ENCODE measurements at places on chromosomes 2 and 18. TPM values are rescaled to one million over a fixed set of nuclear protein-coding genes. Genes with fewer than 3 reads are reported as not detected.
A peak's percentile ranks its signal among the peaks of the same experiment; 100 is the strongest.

DNA sequence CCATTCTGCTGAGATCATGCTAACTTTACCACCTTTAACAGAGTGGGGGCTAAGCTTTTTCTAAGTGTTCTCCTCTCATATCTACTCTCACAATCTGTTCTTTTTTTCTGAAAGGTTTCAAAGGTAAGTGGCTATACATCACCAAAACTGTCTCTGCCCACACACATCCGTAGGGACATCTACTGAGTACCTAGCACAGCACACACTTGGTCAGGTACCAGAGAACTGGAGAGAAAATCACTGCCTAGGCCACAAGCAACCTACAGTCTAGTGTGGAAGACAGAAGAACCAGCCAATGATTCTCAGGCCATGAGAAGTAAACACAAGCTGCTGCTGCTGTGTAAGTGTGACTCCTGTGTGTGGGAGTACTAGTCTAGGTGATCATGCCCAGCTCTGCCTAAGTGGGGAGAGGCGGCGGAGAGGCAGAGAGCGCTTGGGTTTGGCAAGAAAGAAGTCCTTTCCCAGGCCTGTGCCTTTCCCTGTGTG, 176.1 kb upstream of the ZFP36L2 start:
- no peaks in the 10 kb centered on the region for H3K27me3 ChIP-seq
- no peak overlapping the region for H3K27ac ChIP-seq
- no peaks in the 10 kb centered on the region for H3K36me3 ChIP-seq
- H3K4me1 ChIP-seq: no peaks in the 10 kb centered on the region
- no peak for DNase-seq

FEV gene
- total RNA-seq: not detected

DNA sequence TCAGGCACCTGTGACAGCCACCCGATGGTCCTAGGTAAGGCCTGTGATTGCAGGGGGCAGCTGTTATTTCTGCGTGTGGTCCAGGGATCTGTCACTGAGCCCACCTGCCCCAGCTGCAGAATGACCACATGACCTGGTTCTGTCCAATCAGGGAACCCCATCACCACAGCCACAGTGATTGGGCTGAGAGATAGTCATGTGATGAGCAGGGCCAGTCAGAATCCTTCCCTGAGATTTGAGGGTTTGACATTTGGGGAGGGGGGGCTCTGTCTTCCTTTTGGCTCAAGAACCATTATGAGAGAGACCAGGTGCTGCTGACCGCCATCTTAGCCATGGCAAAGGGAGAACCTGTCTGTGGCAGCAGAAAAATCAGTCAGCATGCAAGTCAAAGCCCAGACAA, 147.2 kb downstream of the SMAD7 start:
- no peaks in the 10 kb centered on the region for H3K4me1 ChIP-seq
- no peak overlapping the region for H3K27ac ChIP-seq
- no peak for DNase-seq
- H3K36me3 ChIP-seq: no peaks in the 10 kb centered on the region
- no peak overlapping the region for H3K4me3 ChIP-seq

DNA sequence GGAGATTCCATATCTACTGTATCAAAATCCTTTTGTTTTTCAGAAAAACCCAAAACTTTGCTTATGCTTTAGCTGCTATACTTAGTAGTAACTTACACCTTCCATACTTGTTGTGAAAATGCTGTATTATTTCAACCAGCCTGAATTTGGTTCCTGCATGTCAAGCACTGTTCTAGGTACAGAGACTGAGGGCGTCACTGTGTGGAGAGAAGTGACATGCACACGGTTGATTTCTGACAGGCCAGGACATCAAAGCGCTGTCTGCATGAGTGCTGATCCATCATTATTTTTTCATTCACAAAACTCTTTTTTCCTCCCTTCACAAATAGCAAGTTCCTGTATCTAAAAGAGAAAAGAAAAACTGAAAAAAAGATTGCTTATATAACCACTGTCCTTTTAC, 31.6 kb downstream of the TRAPPC12 start:
- no peaks in the 10 kb centered on the region for H3K4me1 ChIP-seq
- H3K36me3 ChIP-seq: no peaks in the 10 kb centered on the region
- H3K4me3 ChIP-seq: no peak overlapping the region
- H3K27me3 ChIP-seq: no peaks in the 10 kb centered on the region
- DNase-seq: no peak

GRCh38 chr2:51299370-51299769, 267.4 kb upstream of the NRXN1 start:
- no peaks in the 10 kb centered on the region for H3K4me1 ChIP-seq
- H3K27me3 ChIP-seq: no peaks in the 10 kb centered on the region
- no peak overlapping the region for H3K27ac ChIP-seq

DNA sequence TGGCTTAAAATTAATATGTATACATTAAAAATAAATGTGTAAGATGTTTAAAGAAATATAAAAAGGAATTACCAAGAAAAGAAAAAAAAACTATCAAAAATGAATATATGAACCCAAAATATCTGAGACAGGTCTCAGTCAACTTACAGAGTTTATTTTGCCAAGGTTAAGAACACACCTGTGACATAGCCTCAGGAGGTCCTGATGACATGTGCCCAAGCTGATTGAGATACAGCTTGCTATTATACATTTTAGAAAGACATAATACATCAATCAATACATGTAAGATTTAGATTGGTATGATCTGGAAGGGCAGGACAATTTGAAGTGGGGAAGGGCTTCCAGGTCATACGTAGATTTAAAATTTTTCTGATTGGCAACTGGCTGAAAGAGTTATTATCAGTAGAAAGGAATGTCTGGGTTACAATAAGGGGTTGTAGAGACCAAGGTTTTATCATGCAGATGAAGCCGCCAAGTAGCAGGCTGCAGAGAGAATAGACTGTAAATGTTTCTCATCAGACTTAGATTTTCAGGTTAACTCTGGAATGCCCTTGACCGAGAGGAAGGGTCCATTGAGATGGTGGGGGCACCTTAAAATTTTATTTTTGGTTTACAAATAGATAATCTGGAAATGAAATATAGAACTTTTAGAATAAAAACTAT, 74.7 kb downstream of the EXOC6B start:
- no peaks in the 10 kb centered on the region for H3K27me3 ChIP-seq
- H3K36me3 ChIP-seq: no peaks in the 10 kb centered on the region
- DNase-seq: no peak
- no peak overlapping the region for H3K4me3 ChIP-seq
- no peaks in the 10 kb centered on the region for H3K4me1 ChIP-seq

GRCh38 chr2:82478641-82479040, 1980.4 kb downstream of the SUCLG1 start:
- no peaks in the 10 kb centered on the region for H3K36me3 ChIP-seq
- H3K27ac ChIP-seq: no peak overlapping the region
- H3K4me1 ChIP-seq: no peaks in the 10 kb centered on the region

- peak; percentile 67 for DNase-seq
- H3K27me3 ChIP-seq: peaks cover 38% of the 10 kb centered on the region
- H3K36me3 ChIP-seq: no peaks in the 10 kb centered on the region
- no peak overlapping the region for H3K27ac ChIP-seq
Measured at GRCh38 chr2:240946654-240947053, 40.5 kb downstream of the CROCC2 start.

- H3K27ac ChIP-seq: no peak overlapping the region
- no peak overlapping the region for H3K4me3 ChIP-seq
- no peaks in the 10 kb centered on the region for H3K4me1 ChIP-seq
- no peaks in the 10 kb centered on the region for H3K27me3 ChIP-seq
Measured at GRCh38 chr2:74226648-74227213, 28.3 kb downstream of the MTHFD2 start.

STRADB gene
- total RNA-seq: 32.1 TPM

DNA sequence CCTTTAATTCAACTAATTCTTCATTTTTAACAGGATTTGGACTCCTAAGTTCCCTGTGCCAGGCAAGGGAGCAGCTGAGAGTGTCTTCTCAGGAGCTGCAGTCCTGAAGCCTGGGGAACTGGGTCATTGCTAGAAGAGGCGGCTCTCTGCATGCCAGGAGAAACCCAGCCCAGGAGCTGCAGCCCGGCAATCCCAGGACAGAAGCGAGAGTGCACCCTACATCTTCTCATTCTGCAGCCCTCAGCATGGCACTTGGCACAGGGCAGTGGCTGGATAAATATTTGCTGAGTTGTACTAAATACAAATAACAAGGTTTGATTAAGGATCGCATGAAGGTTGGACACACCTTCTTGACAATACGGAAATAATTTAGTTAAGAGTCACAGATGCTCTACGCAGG, 244.9 kb upstream of the PXDN start:
- DNase-seq: no peak
- H3K27me3 ChIP-seq: peaks cover 99% of the 10 kb centered on the region
- H3K27ac ChIP-seq: no peak overlapping the region
- no peaks in the 10 kb centered on the region for H3K36me3 ChIP-seq
- H3K4me1 ChIP-seq: no peaks in the 10 kb centered on the region
- no peak overlapping the region for H3K4me3 ChIP-seq

HJURP gene
- total RNA-seq: 109 TPM

GRCh38 chr2:8370258-8370802, 311.5 kb upstream of the ID2 start:
- no peak overlapping the region for H3K27ac ChIP-seq
- no peaks in the 10 kb centered on the region for H3K4me1 ChIP-seq
- H3K4me3 ChIP-seq: no peak overlapping the region
- no peaks in the 10 kb centered on the region for H3K36me3 ChIP-seq

- peaks cover 32% of the 10 kb centered on the region for H3K4me1 ChIP-seq
- H3K27ac ChIP-seq: peak overlapping the region; percentile 87
- peak; percentile 65 for DNase-seq
- H3K36me3 ChIP-seq: no peaks in the 10 kb centered on the region
- H3K4me3 ChIP-seq: peak overlapping the region; percentile 32
Measured at GRCh38 chr2:220811115-220811514, 761.0 kb downstream of the EPHA4 start.

DNA sequence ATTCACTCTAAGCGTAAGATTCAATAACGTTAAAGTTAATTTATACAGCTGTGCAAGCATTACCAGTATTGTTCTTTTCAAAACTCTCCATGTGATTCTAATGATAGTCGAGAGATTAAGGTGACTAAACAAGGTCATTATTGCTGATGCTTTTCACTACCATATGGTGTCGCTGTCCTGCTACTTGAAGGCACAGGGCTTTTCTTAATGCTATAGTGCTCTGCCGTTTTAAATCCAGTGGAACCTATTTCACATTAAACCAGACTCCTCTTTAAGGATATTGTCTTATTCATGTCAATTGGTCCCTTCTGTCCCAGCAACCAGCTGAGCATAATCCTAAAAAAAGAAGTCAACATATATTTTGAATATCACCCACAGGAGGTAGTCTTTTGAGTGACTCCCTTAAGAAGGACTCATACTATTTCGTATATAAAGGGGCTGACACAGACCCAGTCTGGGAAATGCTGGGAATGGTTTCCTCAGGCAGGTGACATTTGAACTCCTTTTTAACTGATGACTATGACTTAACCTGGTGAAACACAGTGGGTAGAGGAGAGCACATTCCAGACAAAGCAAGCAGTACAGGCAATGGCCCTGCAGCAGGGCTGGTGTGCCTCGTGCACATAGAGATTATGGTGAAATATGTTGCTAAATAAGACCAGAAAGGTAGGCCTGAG, 53.9 kb upstream of the CYTIP start:
- H3K4me3 ChIP-seq: no peak overlapping the region
- H3K36me3 ChIP-seq: no peaks in the 10 kb centered on the region
- H3K4me1 ChIP-seq: no peaks in the 10 kb centered on the region
- no peaks in the 10 kb centered on the region for H3K27me3 ChIP-seq
- H3K27ac ChIP-seq: no peak overlapping the region

YES1 gene
- 111 TPM for total RNA-seq

- peak overlapping the region; percentile 79 for H3K27ac ChIP-seq
- peak overlapping the region; percentile 0 for H3K4me3 ChIP-seq
- H3K27me3 ChIP-seq: no peaks in the 10 kb centered on the region
- no peak for DNase-seq
Measured at GRCh38 chr2:223815884-223816570, 21.4 kb downstream of the AP1S3 start.

DNA sequence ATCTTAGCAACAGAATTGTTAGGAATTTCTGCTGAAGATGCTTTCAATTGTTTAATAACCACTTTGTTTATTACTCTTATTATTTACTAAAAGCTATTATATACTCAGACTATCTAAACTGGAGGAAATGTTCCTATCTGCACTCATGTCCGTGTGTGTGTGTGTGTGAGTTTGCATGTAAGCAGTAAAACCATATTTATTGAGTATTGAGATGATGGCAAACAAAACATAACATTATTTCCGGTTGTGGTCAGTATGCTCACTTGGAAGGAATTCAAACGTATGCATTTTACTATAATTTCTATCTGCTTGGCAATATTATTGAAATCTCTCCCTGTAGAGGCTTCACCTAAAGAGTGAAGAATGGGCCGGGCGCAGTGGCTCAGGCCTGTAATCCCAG, 43.0 kb upstream of the ZNF804A start:
- no peak for DNase-seq
- no peak overlapping the region for H3K27ac ChIP-seq
- H3K27me3 ChIP-seq: no peaks in the 10 kb centered on the region
- no peaks in the 10 kb centered on the region for H3K4me1 ChIP-seq
- H3K36me3 ChIP-seq: no peaks in the 10 kb centered on the region

GRCh38 chr2:239395524-239395923, 5.3 kb downstream of the HDAC4 start:
- H3K4me3 ChIP-seq: no peak overlapping the region
- H3K36me3 ChIP-seq: no peaks in the 10 kb centered on the region
- H3K27me3 ChIP-seq: no peaks in the 10 kb centered on the region
- H3K27ac ChIP-seq: no peak overlapping the region
- H3K4me1 ChIP-seq: peaks cover 10% of the 10 kb centered on the region

ERFE gene
- 18.3 TPM for total RNA-seq

- H3K4me1 ChIP-seq: peaks cover 20% of the 10 kb centered on the region
- H3K4me3 ChIP-seq: no peak overlapping the region
- no peaks in the 10 kb centered on the region for H3K36me3 ChIP-seq
- no peak for DNase-seq
Measured at GRCh38 chr2:151052850-151053660, 208.6 kb downstream of the RBM43 start.

- peaks cover 5% of the 10 kb centered on the region for H3K4me1 ChIP-seq
- 0 out of 2 replicates have a peak, but pooled peaks cover 5% of the 10 kb centered on the region for H3K27me3 ChIP-seq
- no peak for DNase-seq
- no peak overlapping the region for H3K27ac ChIP-seq
- no peak overlapping the region for H3K4me3 ChIP-seq
- H3K36me3 ChIP-seq: no peaks in the 10 kb centered on the region
Measured at GRCh38 chr18:79457239-79457638, 61.5 kb downstream of the NFATC1 start.

- no peaks in the 10 kb centered on the region for H3K27me3 ChIP-seq
- H3K4me3 ChIP-seq: no peak overlapping the region
- no peaks in the 10 kb centered on the region for H3K36me3 ChIP-seq
Measured at GRCh38 chr18:54774981-54775665, 53.2 kb upstream of the RAB27B start.

ST6GAL2 gene
- not detected for total RNA-seq

Measured in PC-9 (cell line).